ENCODE measurements at places on chromosomes 12 and 14. TPM values are rescaled to one million over a fixed set of nuclear protein-coding genes. Genes with fewer than 3 reads are reported as not detected.

GRCh38 chr14:38727731-38728130, 375.3 kb downstream of the SEC23A start:
- no peak for DNase-seq

- DNase-seq = no peak
These were observed 37.2 kb downstream of the SUPT16H start for GRCh38 chr14:21346532-21347135.

The KRT72 gene
- total RNA-seq = not detected

The HIGD1C gene
- total RNA-seq = not detected

GRCh38 chr14:95527387-95528002, 7.4 kb upstream of the GLRX5 start:
- no peak for DNase-seq

DNA sequence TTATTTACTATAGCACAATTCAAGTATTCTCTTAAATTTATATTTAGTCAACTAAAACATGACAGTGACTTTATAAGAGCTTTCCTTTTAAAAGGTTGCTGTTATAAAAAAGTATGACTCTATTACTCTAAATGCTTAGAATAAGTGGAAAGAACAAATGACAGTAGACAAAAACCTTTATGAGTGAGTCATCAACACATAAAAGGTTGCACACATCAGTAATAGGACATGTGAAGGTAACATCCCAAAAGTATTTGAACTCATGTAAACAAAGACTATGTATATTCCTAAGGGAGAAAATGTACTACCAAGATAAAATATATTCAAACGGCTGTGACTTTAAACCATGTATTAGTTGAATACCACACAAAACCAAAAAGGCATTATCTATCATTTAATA, 98.8 kb downstream of the PAWR start:
- DNase-seq = no peak

DNA sequence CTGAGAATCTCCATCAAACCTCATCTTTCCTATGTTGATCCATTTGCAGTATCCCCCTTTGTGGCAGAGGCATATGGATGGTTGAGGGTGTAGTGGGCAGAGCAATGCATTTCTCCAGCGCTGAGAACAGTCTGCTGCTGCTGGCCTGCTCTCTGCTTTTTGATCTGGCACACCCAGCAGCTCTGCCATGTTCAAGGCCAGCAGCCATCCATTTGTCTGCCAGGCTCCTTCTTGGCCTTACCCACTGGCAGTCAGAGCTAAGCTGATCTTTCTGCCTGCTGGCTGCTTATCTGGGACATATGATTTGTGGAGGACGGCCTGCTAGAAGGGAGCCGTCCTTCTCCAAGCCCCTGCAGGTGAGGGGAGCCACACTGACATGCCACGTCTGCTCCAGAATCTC, 17.0 kb downstream of the NPC2 start:
- no peak for DNase-seq

- no peak for DNase-seq
These were observed 126.3 kb downstream of the KIF26A start for GRCh38 chr14:104264495-104265265.

The BHLHE41 gene
- total RNA-seq = 0.26 TPM
